Amniotic epithelial cell (primary cell): ENCODE measurements at places on chromosomes 2 and 18.

GRCh38 chr18:46711444-46711863 is 45.4 kb downstream of the ST8SIA5 start:
- no peak for DNase-seq

DNA sequence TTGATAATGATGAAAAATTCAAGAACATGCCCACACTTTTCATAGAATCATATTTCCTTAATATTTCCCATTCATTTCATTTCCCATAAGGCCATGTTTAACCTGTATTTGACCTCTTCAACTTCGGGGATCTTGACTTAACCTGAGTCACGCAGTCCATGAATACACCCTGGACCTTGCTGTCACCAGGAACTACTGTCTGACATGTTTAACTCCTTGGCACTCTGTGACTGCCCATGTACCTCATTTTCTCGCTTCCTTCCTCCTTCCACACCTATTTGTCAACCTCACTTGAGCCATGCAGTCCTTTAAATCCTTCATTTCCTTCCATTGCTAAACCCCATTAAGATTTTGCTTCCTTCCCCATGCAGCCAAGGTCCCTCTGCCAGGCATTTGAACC is 16.3 kb downstream of the ABCB11 start:
- no peak for DNase-seq

DNA sequence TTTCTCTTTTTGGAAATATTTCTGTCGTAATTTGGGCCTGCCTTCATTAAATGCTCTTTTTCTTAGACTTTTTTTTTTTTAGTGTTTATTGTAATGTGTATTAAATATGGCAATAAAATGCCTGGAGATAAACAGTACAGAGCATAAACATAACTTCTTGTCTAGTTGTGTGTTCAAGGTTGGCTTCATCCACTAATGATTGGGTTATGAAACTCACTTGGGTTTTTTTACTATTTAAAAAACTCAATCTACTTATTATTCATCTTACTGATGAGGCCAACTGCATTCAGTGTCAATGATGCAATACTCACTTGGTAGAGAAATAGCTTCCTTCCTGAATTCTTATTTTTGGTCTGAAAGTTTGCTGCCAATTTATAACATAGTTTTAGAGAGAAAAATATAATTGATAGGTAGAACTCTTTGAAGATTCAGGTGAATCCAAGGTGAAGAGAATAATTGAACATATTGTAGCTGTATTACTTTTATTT is 144.2 kb upstream of the NABP1 start:
- DNase-seq = peak; percentile 30

GRCh38 chr2:217622205-217623060 is 380.4 kb downstream of the TNS1 start:
- peak; percentile 38 for DNase-seq

GRCh38 chr2:40448476-40449079 is 3.3 kb downstream of the SLC8A1 start:
- peak; percentile 29 for DNase-seq

- no peak for DNase-seq
Measured at GRCh38 chr18:33277431-33277830, 163.1 kb downstream of the CCDC178 start.

DNA sequence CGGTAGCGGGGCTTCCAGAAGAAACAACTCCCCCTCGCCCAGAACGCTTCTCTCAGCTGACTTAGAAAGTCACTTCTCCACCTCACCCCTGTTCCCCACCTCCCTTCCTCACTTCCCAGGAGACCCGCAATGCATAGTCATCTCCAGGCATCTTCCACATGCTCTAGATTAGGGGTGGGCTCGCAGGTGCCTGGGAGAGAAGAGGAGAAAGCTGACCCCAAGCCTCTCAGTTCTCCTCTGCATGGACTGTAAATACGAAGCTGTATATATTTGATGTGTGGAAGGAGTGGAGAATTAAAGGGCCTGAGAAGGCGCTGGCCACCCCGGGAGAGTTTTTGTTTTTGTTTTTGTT is 1.8 kb downstream of the MAL start:
- DNase-seq = no peak

DNA sequence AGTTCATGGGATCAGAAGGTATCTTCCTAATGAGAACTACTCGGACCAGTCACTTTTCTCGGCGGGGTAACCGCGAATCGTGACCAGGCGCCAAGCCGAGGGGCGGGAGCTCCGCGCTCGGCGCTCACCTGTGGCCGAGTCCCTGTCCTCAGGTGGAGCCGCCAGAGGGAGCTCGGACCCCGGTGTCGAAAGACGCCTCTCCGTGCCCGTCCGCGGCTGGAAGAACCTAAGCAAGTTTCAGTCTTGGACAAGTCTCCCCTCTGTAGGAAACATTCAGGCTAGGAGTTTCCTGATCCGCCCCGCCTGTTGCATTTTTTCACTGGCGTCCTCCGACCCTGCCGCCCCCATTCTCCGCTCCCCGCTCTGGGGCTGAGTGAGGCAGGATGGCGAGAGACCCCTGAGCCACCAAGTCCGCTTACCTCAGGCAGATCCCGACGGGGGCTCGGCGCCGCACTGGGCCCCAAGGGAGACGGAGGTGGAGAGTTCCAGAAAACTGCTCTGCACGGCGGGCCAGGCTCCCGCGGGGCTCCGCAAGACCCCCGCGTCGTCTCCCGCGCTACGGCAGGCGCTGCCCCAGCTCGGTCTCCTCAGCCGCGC is 480 bp downstream of the DSEL start:
- peak; percentile 83 for DNase-seq

DNA sequence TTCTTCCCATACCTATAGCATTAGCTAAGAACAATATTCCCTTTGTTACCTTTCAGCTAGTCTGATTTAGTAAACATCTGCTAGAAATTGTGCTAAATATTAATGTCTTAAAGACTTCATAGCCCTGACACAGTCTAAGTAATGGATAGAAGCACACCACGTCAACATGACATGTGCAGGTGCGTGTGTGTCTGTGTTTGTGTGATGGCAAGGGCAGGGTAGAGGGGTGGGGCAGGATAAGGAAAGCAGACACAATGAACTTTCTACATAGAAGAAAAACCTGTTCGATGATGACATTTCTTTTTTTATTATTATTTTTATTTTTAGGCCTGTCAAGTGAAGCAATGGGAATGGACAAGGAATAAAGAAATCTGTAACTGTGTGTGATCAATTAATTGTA is 223.3 kb downstream of the NOL4 start:
- no peak for DNase-seq

GRCh38 chr2:6963727-6964126 is 46.5 kb downstream of the RNF144A start:
- DNase-seq = no peak

GRCh38 chr2:70977605-70978205 is 725 bp upstream of the ANKRD53 start:
- DNase-seq = peak; percentile 85

DNA sequence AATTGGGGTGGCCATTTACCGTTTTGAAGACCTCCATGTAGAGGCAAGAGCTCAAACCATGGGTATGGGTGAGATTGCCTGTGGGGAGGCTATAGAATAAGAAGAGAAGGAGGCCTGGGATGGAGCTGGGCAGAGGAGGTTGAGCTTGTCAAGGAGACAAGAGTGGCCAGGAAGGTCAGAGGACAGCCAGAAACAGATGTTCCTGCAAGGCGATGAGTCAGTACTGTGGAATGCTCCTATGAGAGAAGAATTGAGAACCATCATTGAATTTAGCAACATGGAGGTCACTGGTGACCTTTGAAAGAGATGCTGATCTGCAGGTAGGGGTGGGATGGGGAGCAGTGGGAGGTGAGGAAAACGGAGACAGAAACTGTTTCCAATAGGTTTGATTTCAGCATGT is 3.5 kb downstream of the ACSL3 start:
- DNase-seq = peak; percentile 69

DNA sequence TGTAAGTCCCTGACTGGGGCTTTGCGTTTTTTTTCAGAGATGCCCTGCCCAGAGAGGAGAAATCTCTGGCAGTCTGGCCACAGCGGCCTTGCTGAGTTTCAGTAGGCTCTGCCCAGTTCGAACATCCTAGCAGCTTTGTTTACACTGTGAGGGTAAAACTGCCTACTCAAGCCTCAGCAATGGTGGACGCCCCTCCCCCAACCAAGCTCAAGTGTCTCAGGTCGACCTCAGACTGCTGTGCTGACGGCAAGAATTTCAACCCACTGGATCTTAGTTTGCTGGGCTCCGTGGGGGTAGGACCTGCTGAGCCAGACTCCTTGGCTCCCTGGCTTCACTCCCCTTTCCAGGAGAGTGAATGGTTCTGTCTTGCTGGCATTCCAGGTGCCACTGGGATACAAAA is 31.7 kb downstream of the L3MBTL4 start:
- no peak for DNase-seq

DNA sequence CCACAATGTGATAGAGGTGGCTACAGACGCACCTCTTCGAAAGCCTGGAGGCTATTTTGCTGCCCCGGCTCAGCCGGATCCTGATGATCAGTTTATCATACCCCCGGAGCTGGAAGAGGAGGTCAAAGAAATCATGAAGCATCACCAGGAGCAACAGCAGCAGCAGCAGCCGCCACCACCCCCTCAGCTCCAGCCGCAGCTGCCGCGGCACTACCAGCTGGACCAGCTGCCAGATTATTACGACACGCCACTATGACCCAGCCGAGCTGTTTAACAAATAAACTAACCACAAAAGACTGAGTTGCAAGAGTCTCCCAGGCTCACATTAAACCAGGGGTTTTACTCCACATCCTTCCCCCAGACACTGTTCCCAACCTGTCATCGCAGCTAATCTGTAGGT is 263.8 kb downstream of the PHLPP1 start:
- peak; percentile 93 for DNase-seq

DNA sequence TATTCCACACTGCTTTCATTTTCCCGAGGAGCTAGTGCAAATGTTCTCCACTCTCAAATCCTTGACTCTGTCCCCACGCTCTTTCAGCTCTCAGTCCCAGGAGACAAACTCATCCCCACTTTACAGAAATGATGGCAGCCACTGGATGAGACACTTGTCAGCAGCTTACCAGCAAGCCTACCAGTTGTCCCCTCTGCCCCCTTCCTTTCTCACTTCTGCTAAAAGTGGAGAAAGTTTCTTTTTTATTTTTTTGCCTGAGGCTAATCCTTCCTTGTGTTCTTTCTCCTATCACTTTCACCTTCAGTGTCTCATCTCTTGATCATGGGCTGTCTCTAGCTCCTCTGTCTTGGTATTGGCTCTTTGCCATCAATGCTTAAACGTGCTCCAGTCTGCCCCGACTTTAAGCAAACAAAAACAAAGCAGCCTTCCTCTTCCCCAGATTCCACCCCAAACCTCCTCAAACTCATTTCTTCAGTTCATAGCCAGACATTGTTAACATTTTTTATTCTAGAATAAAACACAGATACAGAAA is 64.5 kb downstream of the TTC32 start:
- DNase-seq = no peak

DNA sequence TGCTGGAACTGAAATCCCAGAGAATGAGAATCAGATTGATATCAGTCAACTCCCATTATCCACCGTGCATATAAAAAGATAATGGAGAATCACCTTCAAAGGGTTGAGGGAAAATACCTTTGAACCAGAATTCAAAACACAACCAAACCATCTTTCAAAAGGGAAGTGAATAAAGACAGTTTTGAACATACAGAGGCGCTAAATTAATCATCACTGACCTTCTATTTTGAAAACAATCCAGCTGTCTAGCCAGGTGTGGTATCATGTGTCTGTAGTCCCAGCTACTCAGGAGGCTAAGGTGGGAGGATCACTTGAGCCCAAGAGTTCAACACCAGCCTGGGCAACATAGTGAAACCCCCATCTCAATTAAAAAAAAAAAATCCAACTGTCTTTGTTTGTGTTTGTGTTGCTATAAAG is 63.6 kb downstream of the TRABD2A start:
- no peak for DNase-seq

DNA sequence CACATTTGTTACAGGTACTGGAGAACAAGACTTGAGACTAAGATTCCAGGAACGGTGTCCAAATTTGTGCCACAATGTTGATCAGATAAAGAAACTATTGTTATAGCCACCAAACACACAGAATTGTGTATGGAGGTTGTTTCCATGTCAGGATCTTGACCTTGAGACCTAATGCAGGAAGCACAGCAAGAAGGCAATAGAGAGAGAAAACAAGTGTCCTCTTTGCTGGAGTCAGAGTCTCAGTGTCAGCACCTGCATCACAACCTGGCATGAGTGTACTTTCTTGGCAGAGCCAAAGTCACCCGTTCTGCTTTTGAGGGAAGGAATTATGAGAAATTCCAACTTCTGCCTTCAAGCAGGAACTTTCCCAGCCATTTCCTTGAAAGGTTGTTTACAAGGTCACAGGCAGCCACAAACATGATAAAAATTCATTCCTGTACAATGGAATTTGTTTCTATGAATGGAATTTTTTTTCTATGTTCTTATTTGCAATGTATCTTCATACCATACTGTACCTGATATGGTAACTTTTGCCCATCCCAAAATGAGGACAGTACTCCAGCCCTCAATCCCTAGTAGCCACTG is 118.4 kb downstream of the PKP4 start:
- DNase-seq = peak; percentile 49

GRCh38 chr2:171957061-171957460 is 34.8 kb downstream of the HAT1 start:
- no peak for DNase-seq
